Suprapubic skin (tissue), 4 donors: ENCODE measurements at places on chromosomes 4 and X.

GRCh38 chr4:188162698-188163097, 23.5 kb downstream of the TRIML1 start:
- DNase-seq, result no peak

DNA sequence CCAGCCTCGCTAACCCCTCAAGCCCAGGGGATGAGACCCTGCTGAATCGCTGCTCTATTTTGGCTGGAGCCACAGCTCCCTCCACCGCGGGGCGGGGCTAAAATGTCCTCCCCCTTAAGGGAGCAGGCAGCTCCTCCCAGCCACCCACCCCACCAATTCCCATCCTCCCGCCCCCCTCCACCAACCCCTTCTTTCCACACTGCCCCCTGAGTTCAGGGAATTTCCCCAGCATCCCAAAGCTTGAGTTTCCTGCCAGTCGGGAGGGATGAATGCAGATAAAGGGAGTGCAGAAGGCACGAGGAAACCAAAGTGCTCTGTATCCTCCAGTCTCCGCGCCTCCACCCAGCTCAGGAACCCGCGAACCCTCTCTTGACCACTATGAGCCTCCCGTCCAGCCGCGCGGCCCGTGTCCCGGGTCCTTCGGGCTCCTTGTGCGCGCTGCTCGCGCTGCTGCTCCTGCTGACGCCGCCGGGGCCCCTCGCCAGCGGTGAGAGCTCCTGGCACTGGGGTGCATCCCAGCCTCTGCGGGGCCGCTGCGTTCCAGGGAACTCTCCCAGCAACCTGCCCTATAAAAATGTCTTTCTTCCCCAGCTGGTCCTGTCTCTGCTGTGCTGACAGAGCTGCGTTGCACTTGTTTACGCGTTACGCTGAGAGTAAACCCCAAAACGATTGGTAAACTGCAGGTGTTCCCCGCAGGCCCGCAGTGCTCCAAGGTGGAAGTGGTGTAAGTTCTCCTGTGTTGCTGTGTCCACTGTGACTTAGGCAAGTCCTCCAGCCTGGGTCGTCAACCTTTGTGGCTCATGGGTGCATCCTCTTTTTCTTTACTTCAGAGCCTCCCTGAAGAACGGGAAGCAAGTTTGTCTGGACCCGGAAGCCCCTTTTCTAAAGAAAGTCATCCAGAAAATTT, at the start of gene CXCL6:
Gene CXCL6 (plus strand): TSS at position 306 of the 907 bp plus-strand sequence. CDS start 73 bp downstream, at position 379.
- peak; percentile 80 for DNase-seq

DNA sequence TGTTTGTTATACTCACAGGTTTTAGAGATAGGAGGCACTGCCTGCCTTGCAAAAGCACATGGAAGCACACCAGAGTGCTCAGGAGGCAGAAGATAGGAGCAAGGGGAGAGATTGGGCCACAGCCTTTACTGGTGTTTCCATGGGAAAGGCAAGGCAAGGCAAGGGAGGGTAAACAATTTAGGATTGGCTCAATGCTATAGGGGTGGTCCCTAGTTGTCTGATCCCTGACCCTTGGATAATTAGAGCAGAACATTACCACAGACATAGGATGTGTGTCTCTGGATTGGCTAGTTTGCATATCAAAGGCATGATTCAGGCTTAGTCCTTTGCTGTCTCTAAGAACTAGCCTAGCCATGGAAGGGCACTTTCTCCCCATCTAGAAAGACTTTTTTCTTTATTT, 36.1 kb downstream of the GRXCR1 start:
- DNase-seq, result no peak

DNA sequence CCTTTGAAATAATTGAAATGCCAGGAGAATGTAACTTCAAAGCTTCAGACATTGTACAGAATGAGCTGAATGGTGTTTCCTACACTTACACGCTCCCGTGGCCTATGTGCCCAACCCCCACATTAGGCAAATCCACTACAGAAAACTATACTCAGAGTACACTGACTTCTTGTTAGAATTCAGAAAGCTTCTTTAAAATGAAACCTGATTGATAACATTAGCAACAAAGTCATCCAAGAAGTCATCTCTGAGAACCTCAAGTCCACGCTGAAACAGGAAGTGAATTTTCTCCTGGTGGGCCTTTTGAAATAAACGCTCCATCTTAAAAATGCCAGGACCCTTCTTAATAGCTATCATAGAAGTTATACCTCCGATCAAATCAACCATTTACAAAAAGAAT, 136.3 kb downstream of the TSPAN5 start:
- no peak for DNase-seq

- DNase-seq, result no peak
Measured at GRCh38 chrX:104749951-104750610, 184.1 kb downstream of the IL1RAPL2 start.

DNA sequence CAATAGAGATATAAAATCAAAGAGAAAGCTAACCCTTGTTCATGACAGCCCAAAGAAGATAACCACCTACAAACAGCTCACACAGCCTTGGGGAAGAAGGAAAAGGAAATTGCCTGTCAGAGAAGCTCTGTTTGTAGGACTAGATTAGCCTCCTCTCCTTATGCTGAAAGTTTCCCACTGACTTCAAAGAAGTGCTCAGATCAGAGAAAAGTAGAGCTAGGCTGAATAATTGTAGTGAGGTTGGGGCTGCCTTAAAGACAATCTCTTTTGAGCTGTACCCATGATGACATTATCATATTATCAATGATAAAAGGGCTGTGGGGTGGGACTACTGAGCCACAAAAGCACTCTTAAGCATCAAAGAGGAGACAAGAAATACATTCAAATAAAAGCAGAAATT, 223.0 kb upstream of the GALNT7 start:
- DNase-seq, result no peak

DNA sequence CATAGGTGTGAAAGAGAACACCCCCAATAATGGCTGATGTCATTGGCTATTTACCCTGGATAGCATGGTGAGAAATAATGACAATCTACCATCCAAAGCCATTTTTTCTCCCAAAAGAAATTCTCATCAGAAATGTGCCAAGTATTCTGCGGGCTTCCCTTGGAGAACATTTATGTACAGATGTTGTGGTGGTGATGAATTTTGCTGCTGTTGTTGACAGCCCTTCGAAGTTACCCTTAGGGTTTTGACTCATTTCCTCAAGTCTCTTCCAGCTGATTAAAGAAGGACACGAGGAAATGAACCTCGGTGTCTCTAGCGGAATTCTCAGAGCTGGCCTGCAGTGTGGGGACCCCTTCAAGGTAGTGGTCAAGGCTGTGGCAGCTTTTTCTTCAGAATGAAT, 3.4 kb downstream of the KIT start:
- no peak for DNase-seq

DNA sequence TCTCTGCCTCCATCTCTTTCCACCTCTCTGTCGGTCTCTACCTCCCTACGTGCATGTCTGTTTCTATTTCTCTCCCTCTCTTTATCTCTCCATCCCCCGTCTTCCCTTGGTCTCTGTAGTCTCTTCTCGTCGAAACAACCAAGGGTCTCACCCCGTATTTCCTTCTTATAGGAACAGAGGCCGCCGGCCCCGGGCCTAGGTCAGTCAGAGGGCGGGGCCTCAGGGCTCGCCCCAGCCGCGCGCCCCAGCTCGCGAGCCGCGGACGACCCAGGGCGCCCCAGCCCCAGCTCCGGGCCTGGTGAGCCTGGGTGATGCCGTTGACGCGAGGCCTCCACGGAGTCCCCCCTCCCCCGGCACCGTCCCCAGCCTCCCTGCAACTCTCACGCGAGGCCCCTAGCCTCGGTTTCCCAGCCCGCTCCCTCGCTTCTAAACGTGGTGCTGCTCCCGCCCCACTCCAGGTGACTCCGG, 6.6 kb downstream of the TIMM17B start:
- DNase-seq, result no peak

GRCh38 chrX:49862093-49862492, 17.2 kb upstream of the USP27X start:
- DNase-seq, result no peak

DNA sequence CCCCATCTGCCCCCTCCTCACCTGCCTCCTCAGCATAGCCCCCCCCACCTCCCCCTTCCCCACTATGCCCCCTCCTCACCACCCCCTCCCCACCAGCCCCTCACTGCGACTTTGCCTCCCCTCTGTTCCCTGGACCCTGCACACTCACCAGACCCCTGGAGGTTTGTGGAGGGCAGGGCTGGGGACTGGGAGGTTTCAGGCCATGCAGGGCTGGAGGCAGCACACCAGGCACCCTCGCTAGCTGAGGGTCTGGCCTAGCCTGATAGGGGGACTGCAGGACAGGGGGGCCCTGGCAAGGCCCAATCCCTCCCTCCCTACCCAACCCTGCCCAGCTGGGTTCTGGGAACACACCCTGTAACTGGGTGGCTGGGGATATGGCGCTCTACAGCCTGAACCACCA, 28.0 kb downstream of the TACC3 start:
- DNase-seq, result no peak

- no peak for DNase-seq
Measured at GRCh38 chrX:107549504-107549903, 78.8 kb upstream of the PRPS1 start.
